ENCODE measurements at places on chromosomes 2 and 18.
A peak's percentile ranks its signal among the peaks of the same experiment; 100 is the strongest.

DNA sequence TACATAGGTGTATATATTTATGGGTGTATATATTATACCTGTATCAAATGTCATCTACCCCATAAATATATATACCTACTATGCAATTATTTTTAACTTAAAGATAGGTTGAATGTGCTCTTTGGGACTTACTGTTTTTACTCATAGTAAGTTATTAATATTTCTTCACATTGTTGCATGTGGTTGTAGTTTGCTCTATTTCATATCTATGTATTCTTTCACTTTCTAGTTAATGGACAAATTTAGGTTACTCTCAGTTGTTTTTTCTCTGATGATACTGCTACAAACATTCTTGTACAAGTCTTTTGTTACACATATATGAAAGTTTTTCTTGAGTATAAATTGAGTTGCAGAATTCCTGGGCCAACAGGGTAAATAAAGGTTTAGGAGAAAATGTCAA, 601.8 kb upstream of the ID2 start:
- no peak for DNase-seq

GRCh38 chr2:207286106-207286505, 120.4 kb upstream of the KLF7 start:
- DNase-seq, result no peak

GRCh38 chr18:55654986-55655385, 67.0 kb upstream of the TCF4 start:
- no peak for DNase-seq

GRCh38 chr2:129203331-129203730, 776.1 kb upstream of the RAB6C start:
- no peak for DNase-seq

DNA sequence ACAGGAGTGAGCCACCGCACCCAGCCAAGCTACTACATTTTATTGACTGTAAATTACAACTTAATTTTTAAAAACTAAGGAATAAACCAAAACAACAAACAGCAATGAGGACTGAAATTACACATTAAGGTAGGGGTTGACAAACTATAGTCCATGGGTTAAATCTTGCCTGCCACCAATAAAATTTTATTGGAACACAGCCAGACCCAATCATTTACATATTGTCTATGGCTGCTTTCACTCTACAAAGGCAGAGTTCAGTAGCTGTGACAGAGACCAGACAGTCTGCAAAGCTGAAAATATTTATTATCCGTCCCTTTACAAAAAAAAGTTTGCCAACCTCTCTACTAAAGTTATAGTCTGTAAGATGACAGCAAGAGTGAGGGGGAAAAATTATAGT, 24.3 kb upstream of the UGP2 start:
- no peak for DNase-seq

DNA sequence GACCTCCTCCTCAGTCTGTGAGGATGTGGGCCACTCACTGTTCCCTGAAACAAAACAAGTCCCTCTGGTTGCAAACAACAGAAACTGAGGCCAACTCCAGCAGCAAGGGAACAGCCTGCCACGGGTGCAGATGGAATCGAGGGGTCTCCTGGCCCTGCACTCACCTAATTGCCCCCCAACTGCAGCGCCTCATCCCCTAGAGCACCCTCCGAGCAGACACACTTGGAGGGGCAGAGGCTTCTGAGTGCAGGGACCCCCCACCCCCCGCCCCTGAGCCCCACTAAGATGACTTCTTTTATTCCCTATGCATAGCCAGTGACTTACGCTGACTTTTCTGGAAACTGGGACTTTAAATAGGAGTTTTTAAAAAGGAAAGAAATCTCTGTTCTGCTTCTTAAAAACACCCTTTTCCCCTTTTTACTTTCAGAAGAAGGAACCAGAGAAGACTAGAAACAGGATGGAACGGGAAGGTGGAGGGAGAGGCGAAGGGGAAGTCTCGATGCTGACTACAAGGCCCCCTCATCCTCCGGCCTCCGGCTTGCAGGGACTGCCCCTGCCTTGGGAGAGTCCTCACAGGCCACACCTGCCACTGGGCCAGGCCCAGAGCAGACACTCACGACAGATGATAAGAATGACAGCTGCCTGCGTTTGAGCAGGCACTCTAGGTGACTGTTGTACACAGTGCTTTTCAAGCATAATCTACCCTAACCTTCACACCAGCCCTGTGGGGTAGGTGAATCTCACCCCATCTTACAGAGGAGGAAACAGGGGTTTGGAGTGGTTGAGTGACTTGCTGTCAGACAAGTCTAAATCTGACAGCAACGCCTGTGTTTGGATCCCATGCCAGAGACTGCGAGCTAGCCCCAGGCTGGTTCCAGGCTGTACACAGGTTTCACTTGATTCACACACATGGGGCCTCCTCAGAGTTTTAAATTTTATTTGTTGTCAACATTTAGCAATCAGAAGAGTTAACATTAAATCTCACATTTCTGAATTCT, 28.2 kb upstream of the BIN1 start:
- no peak for DNase-seq

- DNase-seq, result no peak
These were observed 1.5 kb downstream of the KCNIP3 start for GRCh38 chr2:95298486-95299111.

DNA sequence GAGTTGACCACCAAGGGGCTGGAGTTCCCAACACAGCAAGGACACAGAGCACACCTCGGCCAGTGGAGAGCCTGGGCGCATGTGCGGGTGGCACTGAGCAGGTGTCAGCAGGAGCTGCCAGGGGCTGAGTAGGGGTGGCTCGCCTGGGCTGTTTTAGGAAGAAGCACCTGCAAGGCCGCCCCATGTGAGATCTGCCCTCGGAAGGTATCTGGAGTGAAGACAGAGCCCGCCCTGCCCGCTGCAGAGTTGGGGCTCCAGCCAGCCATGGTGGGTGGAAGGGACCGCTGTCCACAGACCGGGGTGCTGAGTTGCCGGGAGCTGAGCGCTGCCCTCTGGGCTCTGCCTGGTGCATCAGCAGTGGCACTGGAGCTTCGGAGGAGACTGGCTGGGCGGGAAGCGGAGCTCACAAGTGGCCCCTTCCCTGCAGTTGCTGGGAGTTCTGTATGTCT, 35.2 kb downstream of the MTERF4 start:
- no peak for DNase-seq

DNA sequence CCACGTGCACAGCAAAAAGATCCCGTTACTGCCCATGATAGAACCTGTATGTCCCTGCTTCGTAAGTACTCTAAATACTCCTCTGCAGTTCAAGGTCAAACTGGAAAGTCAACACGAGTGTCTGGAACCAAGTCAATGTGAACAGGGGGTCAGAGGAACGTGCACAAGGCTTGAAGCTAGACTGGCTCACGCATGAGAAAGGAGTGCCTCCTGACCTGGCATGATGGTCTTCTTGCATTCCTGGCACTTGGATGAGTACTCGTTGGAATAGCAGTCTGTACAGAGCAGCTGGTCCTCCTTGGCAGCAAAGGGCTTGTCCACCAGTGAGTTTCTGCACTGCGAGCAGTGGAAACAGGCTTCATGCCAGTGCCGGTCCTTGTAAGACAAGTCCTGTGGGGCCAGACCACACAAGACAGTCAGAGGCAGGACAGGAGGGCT, 25.5 kb downstream of the FHL2 start:
- DNase-seq, result no peak

DNA sequence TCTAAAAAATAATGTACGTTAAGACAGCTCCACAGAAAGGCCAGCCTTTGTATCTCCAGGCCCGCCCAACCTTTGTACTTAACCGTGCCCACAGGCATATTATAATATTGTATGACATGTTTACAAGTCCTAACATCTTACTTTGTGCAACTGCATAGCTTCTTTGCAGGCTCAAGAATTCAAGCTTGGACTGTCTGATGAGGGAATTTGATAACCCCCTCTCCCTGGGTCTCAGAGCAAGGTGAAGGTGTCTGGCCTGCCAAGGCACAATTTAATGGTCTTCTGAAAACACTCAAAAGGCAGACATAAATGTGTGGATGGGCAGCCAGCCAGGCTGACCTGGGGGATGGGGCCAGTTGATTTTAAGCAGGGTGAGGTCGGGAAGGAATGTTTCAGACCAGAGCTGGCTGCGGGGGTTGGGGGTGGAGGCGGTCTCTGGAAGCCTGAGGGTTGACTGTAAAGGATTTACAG, 732.7 kb upstream of the FANCL start:
- no peak for DNase-seq

DNA sequence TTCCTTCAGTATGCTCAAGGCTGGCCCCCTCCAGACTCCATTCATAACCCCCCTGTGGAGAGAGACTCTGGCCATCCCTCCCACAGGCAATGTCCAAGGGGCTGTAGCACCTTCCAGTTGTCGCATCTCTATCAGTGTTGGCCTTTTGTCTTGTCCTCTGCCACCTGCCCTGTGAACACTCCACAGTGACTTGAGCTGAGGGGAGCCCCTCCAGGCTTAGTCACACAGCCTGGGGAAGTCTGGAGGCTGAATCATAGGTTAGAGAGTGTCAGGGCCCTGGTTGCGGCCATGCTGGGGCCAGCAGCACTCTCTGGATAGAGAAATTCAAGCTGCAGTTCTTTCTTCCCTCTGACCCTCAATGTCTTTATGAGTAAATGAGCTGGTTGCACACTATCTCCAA, 64.7 kb downstream of the GYPC start:
- DNase-seq, result no peak

- no peak for DNase-seq
These were observed 49.1 kb upstream of the GPC1 start for GRCh38 chr2:240386326-240386725.

- DNase-seq, result no peak
These were observed 44.4 kb downstream of the CERS6 start for GRCh38 chr2:168500516-168500915.

- DNase-seq, result no peak
These were observed 2.7 kb downstream of the KLHL14 start for GRCh38 chr18:32770054-32770665.

DNA sequence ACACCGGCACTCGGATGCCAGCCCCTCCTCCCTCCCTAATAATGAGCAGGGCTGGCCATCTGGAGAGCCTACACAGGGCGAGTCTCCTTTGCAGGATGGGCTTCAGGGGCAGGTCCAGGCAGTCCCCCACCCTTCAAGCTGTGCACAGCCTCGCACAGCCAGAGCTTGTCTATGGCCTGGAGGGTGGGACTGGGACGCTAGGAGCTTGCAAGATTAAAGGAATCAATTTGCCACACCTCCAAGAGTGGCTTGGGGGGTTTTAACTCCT, 43.9 kb upstream of the OTOF start:
- no peak for DNase-seq

DNA sequence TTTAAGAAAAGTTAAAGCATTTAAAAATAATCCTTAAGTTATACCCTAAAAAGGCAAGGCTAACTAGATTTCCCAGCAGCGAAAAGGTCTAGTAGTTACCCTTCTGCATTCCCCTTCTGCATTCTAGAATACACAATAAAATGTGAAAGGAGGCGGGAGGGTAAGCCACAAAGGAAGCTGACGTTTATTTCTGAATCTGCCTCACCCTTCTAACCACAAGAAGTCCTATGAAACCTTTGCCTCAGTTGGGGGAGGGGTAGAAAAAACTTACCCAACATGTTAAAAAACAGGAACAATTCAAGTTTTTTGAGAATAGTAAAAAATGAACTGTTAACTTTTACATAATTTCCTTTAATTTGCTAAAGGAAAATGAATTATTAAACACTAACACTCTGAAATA, 11.3 kb downstream of the STK17B start:
- DNase-seq, result no peak

DNA sequence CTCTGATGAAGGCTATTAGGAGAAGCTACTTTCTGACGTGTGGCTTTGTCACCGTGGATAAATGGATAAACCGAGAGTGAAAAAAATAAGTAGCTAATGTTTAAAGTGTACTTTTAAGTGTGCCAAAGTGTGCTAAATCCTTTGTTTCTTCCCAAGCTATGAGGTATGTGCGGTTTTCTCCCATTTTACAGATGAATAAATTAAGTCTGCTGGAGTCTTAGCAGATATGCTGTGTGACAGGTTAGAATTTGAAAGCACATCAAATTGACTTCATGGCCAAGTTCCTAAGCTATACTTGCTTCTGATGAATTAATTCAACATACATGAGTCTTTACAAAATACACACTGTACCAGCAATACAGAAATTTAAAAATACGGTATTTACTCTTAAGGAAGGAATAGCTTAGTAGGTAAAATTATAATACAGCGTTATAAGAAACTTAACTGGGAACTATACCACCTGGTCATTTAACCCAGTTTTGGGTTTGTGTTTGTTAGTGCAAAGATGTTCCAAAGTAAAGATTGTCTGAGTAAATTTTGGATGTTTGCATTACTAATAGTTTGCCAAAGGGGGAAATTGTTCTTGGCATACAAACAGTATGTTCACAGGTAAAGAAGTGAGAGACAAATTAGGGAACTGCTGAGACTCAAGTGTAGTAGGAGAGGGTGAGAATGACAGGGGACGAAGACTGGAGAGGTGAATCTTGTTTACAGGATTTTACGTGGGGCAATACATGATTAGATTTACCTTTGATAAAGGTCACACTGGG, 1.4 kb downstream of the AGPS start:
- no peak for DNase-seq

DNA sequence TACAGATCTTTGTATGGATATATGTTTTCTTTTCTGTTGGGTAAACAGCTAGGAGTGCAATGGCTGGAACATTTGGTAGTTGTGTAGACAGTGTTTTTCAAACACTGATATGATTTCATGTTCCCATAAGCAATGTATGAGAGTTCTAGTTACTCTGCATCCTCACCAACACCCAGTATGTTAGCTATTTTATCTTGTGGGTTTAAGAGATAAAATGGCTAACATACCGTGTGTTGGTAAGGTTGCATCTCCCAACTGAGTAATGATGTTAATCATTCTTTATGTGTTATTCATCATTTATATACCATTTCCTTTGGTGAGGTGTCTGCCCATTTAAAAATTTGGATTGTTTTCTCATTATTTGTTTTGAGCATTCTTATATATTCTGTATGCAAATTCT, 65.7 kb downstream of the LYPD6B start:
- DNase-seq, result no peak

GRCh38 chr2:64989982-64990614, 899 bp downstream of the SLC1A4 start:
- peak; percentile 3 for DNase-seq

All from stimulated activated CD8-positive, alpha-beta memory T cell treated with anti-CD3 and anti-CD28 coated beads, Interleukin-15, amount 100 ng/mL, for 24 hours (primary cell).